ENCODE measurements at places on chromosomes 1 and 21.

- no peak for DNase-seq
These were observed 128.4 kb downstream of the CLIC6 start for GRCh38 chr21:34797201-34797525.

DNA sequence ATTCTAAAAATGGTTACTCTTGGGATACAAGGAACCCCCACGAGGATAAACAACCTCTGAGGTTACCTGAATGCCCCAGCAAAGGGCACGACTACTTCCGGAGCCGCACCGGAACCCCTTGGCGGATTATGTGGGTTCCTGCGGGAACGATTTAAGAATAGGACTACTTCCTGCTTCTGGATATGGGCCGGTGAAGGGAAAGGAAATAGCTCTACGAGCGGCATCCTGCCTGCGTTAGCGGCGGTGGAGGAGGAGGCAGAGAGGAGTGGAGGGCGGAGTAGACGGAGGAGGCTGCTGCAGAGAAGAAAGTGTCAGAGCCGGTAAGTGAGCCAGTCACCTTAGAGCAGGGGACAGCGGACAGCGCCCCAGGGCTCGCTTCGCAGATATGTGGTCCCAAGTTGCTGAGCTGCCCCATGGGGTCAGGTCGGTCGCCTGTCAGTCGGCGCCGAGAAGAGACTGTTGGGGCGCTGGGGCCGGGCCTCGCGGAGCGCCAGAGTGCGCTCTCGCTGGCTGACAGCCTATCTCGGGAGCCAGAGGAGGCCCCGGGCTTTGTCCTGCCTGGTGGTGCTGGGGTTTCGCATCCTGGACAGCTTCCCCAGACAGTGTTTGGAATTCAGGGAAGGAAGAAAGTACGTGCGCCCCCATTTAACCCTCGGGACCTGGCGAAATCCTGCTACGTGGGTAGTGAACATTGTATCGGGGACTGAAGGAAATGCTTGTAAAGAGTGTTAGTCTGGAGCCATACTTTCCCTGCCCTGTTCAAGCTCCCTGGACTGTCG is at the start of gene KLHL20:
Gene KLHL20, plus strand, starts transcription at position 223 of the 779 bp plus-strand sequence. CDS start 1,063 bp downstream, outside the sequence.
- DNase-seq = peak; percentile 97

GRCh38 chr1:4633346-4633745 is 21.1 kb upstream of the AJAP1 start:
- no peak for DNase-seq

DNA sequence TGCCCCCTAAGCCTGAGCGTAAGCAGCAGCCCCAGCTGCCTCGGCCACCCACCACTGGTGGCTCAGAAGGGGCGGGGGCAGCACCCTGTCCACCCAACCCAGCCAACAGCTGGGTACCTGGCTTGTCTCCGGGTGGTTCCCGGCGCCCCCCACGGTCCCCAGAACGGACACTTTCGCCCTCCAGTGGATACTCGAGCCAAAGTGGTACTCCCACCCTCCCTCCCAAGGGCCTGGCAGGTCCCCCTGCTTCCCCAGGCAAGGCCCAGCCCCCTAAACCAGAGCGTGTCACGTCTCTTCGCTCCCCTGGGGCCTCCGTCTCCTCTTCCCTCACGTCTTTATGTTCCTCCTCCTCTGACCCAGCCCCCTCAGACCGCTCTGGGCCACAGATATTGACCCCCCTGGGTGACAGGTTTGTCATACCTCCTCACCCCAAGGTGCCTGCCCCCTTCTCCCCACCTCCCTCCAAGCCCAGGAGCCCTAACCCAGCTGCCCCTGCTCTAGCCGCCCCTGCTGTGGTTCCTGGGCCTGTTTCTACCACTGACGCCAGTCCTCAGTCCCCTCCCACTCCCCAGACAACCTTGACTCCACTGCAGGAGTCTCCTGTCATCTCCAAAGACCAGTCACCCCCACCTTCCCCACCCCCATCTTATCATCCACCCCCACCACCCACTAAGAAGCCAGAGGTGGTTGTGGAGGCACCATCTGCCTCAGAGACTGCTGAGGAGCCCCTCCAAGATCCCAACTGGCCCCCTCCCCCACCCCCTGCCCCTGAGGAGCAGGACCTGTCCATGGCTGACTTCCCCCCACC is 46.2 kb downstream of the YARS1 start:
- DNase-seq = no peak

DNA sequence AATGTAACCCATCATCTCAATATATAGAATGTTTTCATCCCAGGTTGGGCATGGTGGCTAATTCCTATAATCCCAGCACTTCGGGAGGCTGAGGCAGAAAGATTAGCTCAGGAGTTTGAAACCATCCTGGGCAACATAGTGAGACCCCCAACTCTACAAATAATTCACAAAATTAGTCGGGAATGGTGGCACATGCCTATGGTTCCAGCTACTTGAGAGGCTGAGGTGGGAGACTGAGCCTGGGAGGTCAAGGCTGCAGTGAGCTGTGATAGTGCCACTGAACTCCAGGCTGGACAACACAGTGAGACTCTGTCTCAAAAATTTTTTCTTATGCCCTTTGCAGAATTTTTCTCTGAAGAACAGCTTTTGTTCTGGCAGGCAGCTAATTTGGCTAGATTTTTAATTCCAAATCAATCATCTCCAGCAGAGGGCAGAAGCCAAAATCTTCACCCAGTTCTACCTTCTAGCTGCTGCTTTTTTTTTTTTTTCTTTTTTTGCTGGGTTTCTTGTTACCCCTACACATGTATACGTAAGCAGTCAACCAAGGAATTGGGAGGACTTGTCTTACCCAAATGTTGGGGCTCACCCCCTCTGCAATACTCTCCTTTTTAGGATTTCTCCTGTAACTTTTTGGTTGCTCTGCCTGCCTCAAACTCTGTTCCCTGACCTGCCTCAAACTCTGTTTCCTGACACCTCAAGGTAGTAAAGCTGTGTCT is 2.7 kb upstream of the RAD54L start:
- no peak for DNase-seq

- no peak for DNase-seq
These were observed 106.1 kb upstream of the CHODL start for GRCh38 chr21:18138507-18138906.

DNA sequence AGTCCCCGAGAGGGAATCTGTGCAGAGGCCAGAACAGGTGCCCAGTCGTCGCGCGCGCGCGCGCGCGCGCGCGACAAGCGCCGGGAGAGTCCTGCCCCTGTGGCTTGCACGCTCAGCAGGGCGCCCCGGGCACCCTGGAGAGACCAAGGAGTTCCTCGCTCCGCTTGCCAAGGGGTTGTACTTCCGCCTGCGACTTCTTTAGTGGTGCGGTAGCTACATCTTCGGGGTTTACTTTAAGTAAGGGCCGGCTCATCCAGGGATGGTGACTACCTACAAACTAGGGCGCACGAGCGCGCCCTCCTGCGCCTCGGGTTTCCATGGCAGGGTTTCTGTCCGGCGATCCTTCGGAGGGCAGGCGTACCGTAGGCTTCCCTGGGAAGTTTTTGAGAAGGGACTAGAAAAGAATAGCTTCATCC is 1.4 kb downstream of the LHX4 start:
- no peak for DNase-seq

- DNase-seq = no peak
These were observed 485.2 kb downstream of the PLPP3 start for GRCh38 chr1:56094168-56094567.

DNA sequence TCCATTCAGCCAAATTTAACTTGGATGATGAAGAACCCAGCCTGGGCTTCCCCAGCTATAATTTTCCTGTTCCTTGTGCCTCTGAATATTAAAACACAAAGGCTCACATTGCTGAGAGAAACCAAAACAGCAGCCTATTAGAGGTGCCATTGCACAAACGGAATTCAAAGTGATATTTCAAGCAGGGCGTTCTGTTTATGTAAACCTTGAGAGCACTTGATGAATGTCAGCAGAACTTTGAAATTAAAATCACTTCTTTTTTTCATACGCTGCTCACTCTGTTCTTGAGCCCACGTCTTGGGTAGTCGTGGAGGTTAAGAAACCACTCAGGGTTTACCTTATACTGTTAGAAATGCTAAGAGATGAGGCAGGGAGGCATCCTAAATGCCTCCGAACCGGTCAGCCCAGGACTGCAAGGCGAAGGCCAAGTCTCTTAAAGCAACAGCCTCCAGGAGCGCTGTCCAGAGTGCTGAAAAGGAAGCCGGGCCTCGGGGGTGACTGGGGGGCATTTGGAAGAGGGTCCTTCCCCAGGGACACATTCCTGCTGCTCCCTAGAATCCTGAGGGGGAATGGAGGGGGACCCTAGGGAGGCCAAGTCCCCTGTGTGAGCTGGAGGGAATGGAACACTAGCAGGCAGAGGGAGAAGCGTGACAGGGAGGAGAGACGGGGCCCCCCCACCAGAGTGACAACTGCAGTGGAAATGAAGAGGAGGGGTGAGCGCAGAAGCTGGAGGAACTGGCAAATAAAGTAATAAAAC is 154.8 kb upstream of the VAMP3 start:
- DNase-seq = no peak

DNA sequence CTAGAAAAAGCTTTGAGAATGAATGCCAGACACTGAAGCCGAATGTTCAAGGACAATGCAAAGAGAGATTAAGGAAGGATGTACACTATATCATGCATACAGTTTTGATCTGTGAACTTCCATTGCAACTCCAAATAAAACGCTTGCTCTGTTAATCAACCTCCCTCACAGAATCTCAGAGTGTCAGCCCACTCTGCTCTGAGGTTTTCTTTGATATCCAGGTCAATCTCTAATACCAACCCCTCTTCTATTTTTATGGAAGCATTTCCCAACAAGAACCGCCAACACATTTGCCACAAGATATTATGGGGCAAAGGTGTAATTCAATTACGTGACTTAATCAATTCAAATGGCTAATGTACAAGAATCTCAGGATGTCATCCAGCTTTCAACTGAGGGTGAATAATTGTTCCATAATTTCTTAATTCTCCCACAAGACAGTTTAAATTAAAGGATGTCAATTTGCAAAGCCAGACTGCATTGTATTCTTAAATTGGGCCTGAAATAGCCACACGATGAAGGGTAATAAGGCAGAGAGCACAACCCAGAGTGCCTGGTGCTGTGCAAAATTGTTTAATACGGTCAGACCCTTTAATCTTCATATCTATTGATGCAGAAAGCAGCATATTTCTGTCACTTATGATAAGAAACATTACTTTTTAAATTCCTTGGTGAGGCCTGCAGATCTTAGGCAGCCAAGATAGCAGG is 459.2 kb upstream of the DAB1 start:
- no peak for DNase-seq

GRCh38 chr1:204684571-204685235 is 835 bp downstream of the LRRN2 start:
- DNase-seq = no peak

GRCh38 chr1:162178432-162178831 is 108.9 kb downstream of the NOS1AP start:
- no peak for DNase-seq

GRCh38 chr1:25468033-25468432 is 37.3 kb downstream of the MACO1 start:
- DNase-seq = no peak

DNA sequence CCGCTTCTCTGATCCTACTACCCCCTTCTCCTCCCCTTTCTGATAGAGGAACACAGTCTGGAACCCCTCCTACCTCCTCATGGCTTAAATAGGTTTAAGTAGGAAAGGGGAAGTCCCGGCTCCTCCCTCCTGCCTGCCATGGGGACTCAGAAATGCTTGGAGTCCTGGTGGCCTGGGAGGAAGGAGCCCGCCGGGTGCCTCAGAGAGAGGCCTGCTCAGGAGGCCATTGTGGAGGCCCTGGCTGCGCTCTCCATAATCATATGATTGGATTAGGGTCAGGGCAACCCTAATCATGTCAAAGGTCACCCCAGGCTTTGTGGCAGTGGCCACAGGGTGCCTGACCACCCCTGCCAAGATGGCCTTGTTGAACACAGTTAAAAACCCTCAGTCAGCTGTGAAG is 29.0 kb downstream of the WNT3A start:
- no peak for DNase-seq
